ENCODE measurements at places on chromosomes 7 and 10.

DNA sequence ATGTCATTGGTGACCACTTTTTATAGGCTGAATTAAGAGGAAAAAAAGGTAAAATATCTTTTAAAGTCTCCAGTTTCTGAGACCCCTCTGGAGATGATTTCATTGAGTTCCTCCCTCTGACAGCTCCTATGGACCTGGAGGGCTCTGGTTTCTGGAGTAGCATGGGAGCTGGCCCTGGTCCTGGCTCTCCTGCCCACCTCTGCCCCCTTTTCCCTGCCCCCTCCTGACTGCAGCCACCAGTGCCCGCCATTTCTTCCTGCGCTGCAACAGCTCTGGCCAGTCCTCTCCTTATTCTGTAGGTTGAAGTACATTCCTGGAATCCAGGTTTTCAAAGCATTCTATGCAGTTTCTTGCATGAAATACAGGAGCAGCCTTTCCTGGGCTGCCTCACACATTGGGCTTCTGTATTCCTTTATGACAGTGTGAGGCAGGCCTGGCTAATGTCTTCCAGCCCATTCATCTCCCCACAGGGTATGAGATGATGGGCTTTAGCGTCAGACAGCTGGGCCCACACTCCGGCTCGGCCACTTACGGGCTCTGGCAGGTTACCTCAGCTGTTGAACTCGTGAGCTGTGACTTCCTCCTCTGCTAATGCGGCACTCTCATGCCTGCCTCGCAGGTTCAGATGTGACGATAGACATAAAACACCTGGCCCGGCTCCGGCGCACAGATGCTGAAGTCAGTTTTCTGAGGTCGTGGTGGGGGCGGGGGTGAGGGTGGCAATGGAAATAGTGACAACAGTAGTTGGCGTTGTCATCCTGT is 101.7 kb downstream of the MGMT start:
- DNase-seq, result no peak

DNA sequence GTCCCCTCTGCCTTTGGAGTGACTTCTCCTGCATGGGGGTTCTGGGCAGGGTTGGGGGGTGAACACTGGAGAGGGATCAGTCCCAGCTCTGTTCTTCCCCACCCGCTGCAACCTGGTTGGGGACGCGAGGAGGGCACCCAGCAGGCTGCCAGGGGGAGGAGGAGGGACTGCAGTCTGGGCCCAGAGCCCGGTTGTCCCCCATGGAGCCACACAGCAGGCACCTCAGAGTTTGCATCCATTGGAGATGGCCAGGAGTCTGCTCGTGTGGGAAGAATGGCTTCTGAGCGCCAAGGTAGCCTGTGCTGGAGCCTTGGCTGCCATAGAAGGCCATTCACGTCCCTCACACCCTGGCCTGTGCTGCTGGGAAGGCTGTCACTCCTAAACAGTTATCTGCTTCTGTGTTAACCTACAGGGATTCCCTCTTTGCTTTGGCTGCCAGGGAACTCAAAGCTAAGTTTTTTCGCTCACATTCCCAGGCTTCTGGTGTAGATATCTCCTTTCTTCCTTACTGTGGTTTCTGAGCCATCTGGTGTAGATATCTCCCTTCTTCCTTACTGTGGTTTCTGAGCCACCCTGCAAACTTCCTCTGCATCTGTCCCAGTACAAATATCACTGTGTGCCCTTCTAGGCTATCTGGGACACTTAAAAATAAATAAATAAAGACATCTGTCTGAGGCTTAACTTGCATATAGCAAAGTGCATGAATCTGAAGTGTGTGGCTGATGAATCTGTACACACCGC is 133.7 kb downstream of the LHPP start:
- DNase-seq, result no peak

DNA sequence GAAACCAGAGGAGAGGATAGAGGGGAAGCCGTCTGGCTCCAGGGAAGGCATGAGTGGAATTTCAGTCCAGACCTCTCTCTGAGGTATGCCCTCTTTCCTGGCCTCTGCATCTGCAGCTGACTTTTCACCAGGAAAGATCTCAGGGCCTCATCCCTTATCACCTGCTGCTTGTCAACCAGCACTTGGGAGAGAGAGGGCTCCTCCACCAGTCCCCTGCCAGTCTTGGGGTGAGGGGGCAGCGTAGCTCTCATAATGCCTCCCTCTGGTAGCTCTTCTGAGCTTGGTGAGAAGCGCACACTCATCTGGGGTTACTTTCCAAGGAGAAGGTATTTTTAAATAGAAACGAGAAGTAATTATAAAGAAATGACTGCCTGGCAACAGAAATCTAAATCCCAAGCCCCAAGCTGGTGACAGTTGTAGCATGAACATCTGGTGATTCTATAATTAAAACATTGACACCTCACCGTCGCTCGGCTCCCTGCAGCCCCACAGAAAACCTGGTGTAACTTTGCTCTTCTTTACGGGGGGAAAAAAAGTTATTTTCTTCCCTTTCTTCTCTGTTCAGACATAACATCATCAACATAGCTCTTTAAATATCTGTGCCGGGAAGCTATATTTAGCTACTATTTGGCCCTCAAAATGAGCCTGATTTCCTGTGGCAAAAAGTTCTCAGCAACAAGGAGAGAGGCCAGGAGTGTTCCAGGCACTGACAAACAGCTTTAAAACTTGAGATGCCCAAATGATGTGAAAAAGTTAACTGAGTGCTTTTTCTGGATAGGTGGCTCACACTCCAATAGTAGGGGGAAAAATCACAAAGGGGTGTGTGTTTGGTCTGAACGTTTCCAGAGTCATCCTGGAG is 26.9 kb downstream of the HIP1 start:
- no peak for DNase-seq

- no peak for DNase-seq
Observed at GRCh38 chr7:7745258-7745657, 26.9 kb upstream of the RPA3 start.

- no peak for DNase-seq
Observed at GRCh38 chr7:127900141-127900540, 131.1 kb downstream of the LRRC4 start.

GRCh38 chr10:97925308-97925938 is 75.8 kb downstream of the GOLGA7B start:
- DNase-seq, result no peak

GRCh38 chr10:121928528-121928884 is 675 bp upstream of the ATE1 start:
- no peak for DNase-seq
